ENCODE measurements at places on chromosomes 1 and 21.
A peak's percentile ranks its signal among the peaks of the same experiment; 100 is the strongest.

DNA sequence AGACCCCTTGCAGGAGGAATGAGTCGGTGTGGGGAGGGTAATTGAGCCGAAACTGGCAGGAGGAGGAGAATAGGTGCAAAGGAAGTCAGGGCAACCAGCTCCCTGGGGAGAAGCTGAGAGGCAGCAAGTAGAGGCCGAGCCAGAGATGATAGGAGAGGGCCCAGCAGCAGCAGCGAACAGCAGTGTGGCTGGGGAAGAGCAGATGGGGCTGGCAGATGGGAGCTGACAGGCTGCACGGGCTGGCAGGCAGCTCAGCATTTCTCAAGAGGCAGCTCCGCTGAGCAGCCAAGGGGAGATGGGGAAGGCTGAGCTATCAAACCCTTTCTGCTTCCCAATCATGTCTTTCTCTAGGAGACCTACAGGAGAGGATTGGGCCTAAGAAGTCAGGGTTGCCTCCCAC lies 158.2 kb downstream of the TRIM33 start:
- peak; percentile 24 for DNase-seq

GRCh38 chr1:208433086-208433485 lies 188.9 kb upstream of the PLXNA2 start:
- peak; percentile 62 for DNase-seq

GRCh38 chr1:31605908-31606427 lies 11.5 kb upstream of the HCRTR1 start:
- DNase-seq: peak; percentile 58

GRCh38 chr1:63703701-63704107 lies 70.1 kb upstream of the ROR1 start:
- no peak for DNase-seq

DNA sequence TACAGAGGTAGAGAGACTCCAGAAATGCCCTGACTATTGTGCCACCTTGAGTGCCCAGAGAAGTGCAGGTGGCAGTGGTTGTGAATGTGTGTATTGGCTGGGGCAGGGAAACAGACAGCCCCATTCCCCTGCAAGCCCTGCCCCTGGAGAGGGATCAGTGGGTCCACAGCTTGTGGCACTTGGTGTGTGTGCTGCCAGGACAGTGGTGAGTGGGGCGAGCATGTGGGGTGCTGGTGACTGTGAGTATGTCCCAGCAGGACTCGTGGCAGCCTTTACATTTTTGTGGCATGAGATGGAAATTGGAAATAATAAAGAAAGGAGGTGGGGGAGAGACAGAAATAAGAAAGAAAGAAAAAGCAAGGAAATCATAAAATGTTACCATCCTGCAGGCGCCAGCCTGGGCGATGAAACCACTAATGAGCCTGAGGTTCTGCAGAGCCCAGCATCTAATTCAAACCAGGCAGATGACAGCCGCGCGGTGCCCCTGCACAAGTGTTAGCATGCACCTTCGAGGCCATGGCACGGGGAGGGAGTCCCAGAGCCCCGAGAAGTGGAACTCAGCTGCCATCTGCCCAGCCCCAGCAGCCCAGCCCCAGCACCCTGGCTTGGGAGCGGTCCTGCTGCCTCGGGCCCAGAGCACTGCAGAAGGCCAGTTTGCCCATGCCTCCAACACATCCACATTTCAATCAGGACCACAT lies 49.1 kb upstream of the ZBTB40 start:
- no peak for DNase-seq

GRCh38 chr1:89903550-89903949 lies 82.7 kb downstream of the LRRC8D start:
- no peak for DNase-seq

GRCh38 chr1:113692342-113692741 lies 66.9 kb downstream of the PHTF1 start:
- DNase-seq: no peak

DNA sequence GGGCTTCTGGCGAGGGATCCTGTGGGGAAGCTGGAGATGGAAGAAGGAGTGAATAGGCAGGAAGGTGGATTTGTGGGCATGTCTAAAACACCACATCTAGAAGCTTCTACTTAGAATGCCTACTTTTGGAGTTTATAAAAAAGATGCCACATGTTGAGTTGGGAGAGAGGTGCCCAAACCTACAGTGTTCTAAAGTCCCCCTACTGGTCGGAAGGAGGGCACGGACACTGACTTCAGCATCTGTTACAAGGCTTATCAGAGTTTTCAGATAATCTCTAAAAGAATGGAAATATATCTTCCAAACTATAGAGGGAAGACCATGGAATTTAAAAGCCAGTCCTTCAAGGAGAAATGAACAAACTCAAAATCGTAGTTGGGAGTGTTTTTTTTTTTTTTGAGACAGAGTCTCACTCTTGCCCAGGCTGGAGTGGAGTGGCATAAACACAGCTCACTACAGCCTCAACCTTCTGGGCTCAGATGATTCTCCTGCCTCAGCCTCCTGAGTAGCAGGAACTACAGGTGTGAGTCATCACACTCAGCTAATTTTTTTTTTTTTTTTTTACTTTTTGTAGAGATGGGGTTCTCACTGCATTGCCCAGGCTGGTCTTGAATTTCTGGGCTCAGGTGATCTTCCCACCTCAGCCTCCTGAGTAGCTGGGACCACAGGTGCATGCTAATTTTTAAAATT lies 14.8 kb downstream of the IBA57 start:
- DNase-seq: no peak

DNA sequence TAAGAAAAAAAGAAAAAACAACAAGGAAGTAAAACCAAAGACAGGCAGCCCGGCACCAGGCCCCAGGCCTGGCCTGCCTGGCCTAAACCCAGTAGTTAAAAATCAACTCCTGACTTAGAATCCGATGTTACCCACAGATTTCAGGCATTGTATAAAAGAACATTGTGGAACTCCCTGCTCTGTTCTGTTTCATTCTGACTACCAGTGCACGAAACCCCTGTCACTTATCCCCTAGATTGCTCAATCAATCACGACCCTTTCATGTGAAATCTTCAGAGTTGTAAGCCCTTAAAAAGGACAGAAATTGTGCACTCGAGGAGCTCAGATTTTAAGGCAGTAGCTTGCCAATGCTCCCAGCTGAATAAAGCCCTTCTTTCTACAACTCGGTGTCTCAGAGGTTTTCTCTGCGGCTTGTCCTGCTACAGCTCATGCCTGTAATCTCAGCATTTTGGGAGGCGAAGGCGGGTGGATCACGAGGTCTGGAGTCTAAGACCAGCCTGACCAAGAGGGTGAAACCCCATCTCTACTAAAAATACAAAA lies 15.6 kb upstream of the MYOCOS start:
- DNase-seq: no peak

All from fibroblast of skin of abdomen (primary cell).